CD8-positive, alpha-beta T cell (primary cell): ENCODE measurements at places on chromosomes 2 and 18.

DNA sequence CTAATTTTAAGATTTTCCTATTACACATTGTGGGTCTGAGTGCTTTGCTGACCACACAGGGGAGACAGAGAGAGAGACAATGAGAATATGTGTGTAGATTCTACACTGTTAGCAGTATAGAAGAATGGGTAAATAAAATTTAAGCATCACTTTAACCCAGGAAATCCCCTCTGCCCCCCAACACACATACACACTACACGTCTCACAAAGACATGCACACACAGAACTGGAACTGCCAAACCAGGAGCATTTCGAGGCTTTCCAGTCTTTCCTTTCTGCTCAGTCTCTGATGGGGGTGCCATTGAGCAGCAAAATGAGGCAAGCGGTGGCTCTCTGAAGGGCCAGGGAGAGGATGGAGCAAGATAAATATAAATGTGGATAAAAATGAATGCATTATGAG, 2.5 kb downstream of the MERTK start:
- DNase-seq: no peak

DNA sequence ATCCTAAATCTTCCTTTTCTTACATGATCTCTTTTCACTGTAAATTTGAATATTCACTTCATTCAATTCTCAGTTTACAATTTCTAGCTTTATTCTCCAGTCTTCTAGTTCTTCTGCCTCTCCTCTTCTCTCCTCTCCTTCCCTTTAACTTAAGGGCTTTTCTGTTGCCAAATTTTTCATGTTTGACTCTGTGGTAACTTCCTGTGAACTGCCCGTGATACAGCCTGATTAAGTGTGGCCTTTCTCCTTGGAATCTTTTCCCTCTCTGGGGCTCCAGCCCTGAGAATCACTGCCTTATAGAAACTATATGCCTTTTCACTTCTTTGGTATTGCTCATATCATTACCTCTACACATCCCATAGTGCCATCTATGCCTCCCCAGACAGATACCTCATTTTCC, 1923.8 kb upstream of the CELF4 start:
- DNase-seq: no peak

DNA sequence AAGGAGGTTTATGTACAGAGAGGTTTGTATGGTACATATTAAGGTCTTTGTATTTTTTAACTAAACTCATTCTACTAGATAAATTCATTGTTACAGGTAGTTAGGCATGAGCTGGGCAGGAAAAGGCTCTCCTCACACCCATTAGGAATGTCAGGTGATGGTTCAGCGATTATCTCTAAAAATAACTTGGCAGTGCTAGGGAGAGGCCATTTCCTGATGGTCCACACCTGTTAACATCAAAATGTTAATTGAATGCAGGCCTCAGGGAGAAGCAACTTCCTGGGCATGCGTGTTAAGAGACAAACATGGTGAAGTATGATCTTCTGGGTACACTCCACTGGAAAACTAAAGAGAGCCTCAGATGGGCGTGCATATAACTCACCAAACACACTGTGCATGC, 73.6 kb downstream of the ARL6IP6 start:
- no peak for DNase-seq

- no peak for DNase-seq
These were observed 299.2 kb downstream of the TDRD15 start for GRCh38 chr2:21422724-21423522.

DNA sequence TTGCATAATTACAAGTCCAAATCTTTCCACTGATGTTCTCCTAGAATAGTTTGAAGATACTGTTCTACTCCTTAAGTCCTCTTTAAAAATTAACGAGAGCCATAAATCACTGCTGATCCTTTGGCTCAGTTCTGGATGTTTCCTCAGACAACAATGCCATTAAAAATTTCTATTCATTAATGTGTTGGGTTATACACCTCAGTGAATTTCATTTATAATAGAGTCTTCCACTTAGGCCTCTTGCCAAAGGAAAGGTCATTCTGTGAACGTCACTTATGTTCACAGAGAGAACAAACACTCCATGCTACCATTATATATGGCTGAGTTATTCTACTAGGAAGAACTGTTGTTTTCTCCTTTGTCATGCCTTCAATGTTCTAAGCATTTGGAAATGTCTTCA, 1472.3 kb upstream of the CELF4 start:
- no peak for DNase-seq

DNA sequence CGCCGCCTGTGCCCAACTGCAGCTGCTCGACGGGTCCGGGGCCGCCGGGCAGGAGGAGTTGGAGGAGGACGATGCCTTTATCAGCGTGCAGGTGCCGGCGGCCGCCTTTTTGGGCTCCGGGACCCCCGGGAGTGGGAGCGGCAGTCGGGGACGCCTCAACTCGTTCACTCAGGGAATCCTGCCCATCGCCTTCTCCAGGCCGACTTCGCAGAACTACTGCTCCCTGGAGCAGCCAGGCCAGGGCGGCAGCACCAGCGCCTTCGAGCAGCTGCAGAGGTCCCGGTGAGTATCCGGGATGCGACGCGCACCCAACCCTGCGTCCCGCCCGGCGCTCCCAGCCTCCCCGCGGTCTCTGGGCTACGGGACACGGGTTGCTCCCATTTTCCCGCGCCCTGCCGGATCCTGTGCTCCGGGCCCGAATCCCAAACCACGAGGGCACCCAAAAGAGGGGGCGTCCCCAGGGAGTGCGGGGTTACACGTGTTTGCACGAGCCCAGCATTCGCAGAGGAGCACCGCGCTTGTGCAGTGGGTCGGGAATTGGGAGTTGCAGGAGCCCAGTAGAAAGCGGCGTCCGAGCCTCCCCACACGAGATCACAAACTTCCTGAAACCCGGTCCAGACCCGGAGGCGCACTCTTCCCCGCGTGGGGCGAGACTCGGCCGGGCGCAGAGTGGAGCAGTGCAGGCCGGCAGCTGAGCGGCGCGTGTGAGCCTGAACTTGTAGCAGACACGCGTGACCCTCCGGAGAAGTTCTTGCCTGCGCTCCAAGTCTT, 1.2 kb downstream of the CABLES1 start:
- DNase-seq: no peak

- DNase-seq: no peak
These were observed 4.7 kb downstream of the LONRF2 start for GRCh38 chr2:100317634-100318033.

DNA sequence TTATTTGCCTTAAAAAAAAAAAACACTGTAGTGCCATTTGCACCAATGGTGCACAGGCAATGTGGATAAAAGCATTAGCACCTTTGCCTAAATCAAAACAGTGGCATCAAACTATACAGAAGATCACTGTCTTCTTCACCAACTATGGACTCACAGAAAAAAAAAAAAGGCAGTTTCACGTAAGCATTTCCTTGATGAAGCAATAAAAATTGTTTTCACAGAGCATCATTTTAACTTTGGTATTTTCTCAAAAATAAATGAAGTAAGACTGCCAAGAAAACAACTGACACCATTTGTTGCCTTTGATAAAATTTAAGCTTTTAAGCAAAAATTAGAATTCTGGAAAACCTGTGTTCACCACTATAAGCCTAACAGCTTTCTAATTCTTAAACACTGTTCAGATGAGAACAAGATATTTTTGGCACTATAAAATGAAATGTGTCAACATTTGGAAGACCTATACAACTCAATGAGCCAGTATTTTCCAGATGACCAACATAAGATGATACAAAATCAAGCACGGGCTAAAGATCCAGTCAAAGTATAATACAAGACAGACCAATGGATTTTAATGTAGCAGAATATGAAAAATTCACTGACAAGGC, 21.1 kb downstream of the METTL8 start:
- DNase-seq: no peak

DNA sequence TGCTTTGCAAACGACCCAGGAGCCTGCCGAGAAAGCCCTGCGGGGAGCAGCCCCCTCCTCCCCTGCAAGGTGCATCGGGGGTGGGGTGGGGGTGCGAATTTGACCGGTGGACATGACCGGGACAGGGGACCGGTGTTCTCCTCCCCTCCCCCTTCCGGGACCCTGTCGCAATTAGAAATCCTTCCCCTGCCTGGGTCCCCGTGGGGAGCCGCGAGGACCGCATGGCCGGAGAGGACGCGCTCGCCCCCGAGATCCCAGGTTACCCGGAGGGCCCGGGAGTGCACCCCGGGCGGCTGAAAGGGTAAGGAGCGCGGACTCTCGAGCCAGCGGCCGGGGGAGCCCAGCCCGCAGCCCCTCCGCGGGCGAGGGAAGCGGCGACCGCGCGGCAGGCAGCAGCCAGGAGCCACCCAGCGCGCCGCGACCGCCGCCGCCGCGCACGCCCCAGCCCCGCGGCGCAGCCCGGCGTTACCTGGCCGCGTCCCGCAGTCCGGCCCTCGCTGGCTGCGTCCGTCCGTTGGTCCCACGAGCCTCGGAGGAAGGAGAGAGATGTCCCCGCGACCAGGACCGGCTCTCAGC, 482 bp downstream of the DLGAP1 start:
- DNase-seq: no peak
